ENCODE measurements at places on chromosomes 16 and 17.

- DNase-seq: no peak
Measured at GRCh38 chr17:47190770-47191169, 1.7 kb upstream of the CDC27 start.

DNA sequence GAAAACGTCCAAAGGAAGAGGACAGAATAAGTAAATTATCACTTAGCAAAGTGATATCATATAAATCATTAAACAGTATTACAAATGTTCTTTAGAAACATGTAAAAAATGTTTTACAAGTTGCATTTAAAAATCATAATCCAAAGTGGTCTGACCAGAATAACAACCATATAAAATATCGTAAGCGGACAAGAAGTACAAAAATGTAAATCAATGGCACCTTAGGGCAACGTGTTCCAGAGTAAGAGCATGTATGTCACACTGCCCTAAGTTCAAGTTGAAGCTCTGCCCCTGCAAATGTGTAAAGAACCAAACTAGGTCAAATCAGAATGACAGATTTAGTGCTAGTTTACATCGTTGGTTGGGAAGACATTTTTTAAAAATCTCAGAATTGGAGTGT lies 11.4 kb downstream of the USP31 start:
- no peak for DNase-seq

DNA sequence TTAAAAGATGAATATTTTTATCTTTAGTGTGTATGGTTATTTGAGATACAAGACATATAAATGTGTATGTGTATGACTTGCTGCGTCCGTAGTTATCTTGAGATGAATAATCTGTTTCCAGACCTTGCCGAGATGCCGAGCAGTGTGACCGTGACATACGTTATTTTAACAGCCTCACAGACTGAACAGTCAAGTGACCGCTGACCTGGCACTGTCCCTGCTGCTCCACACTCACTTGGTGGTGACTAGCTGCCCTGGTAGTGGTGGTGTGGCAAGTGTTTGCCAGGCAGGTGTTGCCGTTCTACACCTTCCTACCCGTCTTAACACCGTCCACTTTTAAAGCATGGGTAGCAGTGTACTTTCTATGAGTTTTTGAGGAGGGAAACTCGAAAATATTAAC lies 5.0 kb downstream of the ZC3H18 start:
- no peak for DNase-seq

GRCh38 chr17:30964876-30965275 lies 6.0 kb upstream of the RNF135 start:
- DNase-seq: no peak

DNA sequence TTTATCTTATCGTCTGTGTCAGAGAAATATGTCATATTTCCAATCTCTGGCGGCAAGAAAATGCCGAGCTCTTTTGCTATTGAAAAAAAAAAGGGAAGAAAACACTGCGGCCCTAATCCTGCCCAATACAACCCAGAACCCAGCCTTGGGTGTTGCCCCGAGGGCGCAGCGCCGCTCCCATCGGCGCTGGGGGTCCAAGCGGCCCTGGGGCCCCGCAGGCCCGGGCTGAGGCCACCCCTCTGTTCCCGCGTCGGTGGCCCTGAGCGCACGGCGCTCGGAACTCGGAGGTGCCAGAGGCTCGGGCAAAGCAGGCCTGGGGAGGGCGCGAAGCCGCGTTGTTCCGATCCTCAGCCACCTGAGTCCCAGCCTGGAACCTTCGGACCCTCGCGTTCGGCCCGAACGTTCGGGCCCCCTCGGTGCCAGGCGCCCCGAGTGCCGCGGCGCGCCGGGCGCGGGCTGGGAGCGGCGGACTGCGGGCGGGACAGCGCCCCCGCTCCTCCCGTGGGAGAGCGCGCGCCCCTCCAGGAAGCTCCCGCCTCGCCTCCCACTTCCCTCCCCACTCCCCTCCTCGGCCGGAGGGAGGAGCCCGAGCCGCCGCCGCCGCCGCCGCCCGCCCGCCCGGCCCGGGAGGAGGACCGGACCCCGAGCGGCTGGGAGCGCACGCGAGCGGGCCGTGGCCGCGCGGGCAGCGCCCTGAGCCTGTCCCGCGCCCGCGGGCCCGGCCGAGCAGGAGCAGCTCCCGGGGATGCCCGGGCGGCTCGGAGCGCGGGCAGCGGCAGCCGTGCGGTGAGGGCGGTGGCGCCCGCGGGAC lies at the start of gene CPNE2:
Gene CPNE2 (plus strand): TSS at position 609 of the 811 bp plus-strand sequence. CDS start 18,160 bp downstream, outside the sequence.
- no peak for DNase-seq

DNA sequence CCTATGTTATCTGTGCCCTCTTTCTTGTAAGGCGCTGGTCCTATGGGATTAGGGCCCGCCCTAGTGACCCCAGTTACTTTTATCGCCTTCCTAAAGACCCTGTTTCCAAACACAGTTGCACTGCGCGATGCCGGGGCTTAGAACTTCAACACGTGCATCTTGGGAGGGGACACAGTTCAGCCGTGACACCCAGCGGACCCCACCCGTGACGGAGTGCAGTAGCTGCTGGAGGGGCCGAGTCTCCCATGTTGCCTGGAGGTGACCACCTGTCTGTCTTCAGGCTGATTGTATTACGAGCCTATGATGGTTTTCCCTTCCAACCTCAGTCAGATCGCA lies 9.4 kb downstream of the BAIAP2 start:
- no peak for DNase-seq

DNA sequence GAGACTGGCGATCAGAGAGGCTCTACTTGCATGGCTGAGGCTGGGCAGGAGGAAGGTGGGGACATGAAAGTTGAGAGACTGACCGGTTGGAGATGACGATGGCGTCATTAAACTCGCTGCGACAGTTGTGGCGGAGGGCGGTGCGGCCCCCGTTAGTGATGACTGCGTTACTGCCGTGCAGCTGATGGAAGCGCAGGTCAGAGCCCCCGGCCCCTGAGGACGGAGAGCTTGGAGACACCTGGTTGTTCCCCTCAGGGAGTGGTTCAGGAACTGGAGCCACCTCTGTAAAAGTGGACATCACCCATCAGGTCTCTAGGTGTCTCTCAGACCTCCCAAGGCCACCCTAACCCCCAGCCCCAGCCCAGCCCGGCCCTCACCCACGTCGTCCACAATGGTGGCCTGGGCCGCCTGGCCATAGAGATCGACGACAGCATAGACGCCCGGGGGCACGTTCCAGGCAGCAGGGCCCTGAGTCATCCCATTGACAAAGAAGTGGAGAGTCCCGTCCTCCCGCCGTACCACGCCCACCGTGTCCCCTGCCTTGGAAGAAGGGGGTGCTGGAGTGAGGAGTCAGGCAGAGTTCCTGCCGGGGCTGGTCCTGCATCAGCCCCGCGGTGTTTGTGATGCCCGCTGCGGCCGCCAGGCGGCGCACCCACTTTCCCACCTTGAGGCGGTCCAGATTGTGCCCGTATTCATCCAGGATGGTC lies 5.3 kb downstream of the NEURL4 start:
- DNase-seq: peak; percentile 70

DNA sequence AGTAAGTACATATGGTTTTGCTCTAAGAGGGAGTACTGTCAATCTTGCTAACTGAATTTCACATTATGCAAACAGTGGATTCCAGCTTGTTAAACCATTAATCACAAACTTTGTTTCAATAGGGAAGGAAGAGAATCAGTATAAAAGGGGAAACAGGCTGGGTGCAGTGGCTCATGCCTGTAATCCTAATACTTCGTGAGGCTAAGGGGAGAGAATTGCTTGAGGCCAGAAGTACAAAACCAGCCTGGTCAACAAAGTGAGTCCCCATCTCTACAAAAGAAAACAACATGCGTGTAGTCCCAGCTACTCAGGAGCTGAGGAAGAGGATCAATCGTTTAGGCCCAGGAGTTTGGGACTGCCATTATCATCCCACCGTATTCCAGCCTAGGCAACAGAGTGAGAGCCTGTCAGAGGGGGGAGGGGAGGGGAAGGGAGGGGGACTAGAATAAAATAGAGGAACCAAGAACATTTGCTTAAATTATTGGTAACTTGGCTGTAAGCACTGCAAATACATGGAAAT lies 65.7 kb downstream of the FBXL20 start:
- DNase-seq: peak; percentile 7
